ENCODE measurements at places on chromosomes 12 and 14.
A peak's percentile ranks its signal among the peaks of the same experiment; 100 is the strongest.

GRCh38 chr12:107320929-107321631 lies 227.7 kb upstream of the CRY1 start:
- DNase-seq = peak; percentile 44

GRCh38 chr12:121279507-121279915 lies 17.0 kb downstream of the CAMKK2 start:
- DNase-seq = no peak

DNA sequence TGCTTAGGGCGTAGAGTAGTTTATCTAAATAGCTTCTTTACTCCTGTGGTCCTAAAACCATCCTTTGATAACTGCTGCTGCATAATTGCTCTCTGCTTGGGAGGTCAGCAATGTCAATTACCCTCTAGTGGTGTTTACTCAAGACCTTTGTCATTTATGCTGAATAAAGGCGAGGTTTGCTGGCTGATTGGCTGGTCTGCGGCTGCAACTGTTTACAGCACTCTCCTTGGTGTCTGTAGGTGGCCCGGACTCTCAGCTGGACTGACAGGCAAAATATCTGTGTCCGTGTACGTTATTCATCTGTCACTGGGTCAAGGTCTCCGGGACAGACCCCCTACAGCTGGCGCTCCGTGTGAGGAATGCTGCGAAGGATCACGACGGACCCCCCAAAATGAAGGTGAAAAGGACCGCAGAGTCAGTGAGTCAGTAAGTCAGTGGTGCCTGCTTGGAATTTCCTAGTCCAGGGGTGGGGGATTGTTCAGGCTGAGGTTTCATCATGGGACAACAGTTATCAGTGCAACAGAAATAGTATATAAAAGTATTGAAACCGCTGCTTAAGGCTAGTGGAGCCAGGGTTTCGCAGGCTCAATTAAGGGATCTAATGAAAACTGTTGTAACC lies 253.3 kb upstream of the DIO2 start:
- DNase-seq = no peak

DNA sequence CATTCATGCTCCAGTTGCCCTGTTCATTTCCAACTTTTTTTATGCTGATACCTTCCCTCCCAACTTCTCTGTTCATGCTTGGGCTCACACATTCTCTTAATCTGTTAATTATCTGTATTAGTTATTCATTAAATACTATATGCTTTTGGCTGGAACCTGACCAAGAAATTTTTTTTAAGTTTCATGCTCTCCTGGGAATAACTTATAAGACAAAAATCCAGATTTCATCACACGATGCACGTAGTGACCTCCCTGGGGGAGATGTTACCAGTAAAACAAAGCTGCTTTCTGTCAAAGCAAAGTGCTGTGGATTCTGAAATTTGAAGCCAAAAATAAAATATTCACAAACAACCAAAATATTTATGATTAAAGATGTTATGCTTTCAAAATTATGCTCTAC lies 215.0 kb upstream of the USP15 start:
- no peak for DNase-seq

- no peak for DNase-seq
Measured at GRCh38 chr14:59271734-59272133, 83.3 kb downstream of the DAAM1 start.

- DNase-seq = no peak
Measured at GRCh38 chr12:103589517-103589916, 2.4 kb downstream of the STAB2 start.

DNA sequence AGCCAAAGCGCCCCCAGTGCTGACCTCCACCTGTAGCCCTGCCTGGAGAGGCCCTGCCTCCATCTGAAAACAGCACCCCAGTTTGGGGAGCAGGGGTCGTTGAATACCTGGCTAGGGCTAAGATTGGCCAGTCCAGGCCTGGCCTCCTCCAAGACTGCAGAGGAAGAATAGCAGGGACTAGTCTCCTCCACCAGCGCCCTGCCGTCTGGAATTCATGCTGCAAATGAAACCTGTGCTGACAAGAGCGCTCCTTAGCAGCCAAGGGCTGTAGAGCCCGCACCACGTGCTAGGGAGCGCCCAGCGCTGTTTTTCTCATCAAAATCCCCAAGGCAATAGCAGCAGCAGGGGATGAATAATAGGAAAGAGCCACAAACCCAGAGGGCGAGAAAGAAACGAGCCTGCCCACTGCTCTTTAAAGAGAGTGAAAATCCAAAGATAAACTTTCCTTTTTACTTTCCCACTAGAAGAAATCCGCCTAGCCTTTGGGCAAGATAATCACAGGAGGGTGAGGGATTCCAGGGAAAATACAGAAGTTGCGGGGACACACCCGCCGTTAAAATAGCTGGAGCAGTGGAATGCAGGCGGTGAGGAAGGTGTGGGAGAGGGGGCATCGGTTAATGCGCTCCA lies 3.3 kb downstream of the COL2A1 start:
- DNase-seq = no peak

- no peak for DNase-seq
Measured at GRCh38 chr12:91513313-91513712, 330.7 kb upstream of the DCN start.

- DNase-seq = no peak
Measured at GRCh38 chr12:9340422-9341259, 132.4 kb upstream of the PZP start.

- DNase-seq = no peak
Measured at GRCh38 chr12:43973993-43974392, 138.1 kb downstream of the TMEM117 start.

DNA sequence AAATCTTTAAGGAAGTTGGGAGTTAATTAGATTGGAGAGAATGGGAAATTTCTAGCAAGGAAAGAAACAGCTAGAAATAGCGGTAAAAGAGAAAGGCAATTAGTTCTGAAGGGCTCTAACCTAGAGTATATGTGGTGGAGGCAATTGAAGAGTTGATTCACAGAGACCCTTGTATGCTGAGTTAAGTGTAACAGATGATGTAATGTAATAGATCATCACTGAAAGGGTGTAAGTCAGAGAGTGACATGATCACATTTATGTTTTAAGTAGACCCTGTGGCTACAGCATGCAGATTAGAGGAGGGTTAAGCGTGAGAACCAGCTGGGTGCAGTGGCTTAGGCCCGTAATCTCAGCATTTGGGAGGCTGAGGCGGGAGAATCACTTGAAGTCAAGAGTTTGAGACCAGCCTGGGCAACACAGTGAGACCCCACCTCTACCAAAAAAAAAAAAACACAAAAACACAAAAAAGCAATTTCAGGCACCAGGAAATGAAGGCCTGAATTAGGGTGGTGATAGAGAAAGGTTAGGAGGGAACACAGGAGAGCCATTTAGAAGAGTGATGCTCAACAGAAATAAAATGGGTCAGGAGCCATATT lies 3.0 kb downstream of the RBP5 start:
- no peak for DNase-seq

Measured in stimulated activated CD8-positive, alpha-beta memory T cell treated with anti-CD3 and anti-CD28 coated beads, Interleukin-2, amount 100 ng/mL, for 1 hour (primary cell).